ENCODE measurements at places on chromosomes 6 and 20.

GRCh38 chr20:11207749-11208502 is 534.1 kb upstream of the JAG1 start:
- no peak for DNase-seq

DNA sequence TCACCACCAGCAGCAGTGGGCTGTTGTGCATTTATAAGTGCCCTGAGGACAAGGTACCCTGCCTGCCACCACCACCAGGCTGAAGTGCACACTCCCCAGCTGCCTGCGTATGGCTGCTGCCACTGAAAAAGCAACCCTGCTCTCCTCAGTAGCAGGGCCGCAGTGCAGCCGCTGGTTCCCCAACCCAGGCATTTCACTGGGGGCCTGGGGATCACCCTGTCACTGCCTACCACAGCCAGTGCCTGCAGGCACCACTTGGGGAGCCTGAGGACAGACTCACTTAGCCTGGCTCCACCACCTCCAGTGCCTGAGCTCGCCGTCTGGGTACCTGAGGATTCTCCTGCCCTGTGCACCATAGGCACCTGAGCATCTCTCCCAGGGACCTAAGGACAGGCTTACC is 215.6 kb downstream of the PACRG start:
- no peak for DNase-seq

- no peak for DNase-seq
Observed at GRCh38 chr6:108589244-108589791, 28.6 kb downstream of the FOXO3 start.

DNA sequence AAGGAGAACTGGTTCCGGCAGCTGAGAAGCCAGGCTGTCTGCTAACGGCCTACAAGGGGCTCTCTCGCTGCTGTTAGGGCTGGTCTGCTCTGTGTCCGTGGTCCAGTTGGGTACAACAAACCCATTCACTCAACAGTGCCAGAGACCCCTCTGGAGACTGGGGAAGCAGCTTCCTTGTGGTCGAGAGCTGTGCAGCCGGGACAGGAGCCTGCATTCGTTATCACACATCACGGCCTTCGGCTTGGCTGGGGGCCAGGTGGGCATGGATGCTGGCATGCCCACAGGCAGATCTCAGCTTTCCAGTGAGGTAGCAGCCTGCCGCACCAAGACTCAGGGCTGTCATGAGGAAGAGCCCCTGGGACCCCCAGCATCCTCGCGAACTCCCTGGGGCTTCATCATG is 124.7 kb downstream of the PREX1 start:
- no peak for DNase-seq
